Pulmonary artery endothelial cell (primary cell): ENCODE measurements at places on chromosomes 16 and 17.

GRCh38 chr17:44804302-44805089 lies 25.6 kb downstream of the GJC1 start:
- DNase-seq, result no peak

- no peak for DNase-seq
Measured at GRCh38 chr16:986411-986810, 4.8 kb downstream of the SOX8 start.

- no peak for DNase-seq
Measured at GRCh38 chr16:30660424-30661261, 2.4 kb downstream of the FBRS start.

GRCh38 chr17:50087246-50087911 lies 7.8 kb upstream of the PDK2 start:
- DNase-seq, result no peak

GRCh38 chr17:7700510-7700909 lies 4.5 kb upstream of the EFNB3 start:
- no peak for DNase-seq
